WERI-Rb-1 (cell line): ENCODE measurements at places on chromosomes 1 and 21.

GRCh38 chr1:203589171-203589570 is 37.5 kb upstream of the ATP2B4 start:
- peak; percentile 68 for DNase-seq

DNA sequence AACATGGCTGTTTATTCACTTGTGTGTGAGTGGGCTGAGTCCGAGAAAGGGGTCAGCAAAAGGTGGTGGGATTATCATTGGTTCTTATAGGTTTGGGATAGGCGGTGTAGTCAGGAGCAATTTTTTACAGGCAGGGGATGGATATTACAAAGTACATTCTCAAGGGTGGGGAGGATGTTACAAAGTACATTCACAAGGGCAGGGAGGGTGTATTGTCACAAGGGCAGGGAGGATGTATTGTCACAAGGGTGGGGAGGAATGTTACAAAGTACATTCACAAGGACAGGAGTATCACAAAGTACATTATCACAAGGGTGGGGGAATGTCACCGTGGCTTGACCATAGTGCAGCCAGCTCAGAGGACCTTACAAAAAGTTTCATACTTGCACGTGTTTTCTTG is 31.1 kb upstream of the ITLN2 start:
- no peak for DNase-seq

DNA sequence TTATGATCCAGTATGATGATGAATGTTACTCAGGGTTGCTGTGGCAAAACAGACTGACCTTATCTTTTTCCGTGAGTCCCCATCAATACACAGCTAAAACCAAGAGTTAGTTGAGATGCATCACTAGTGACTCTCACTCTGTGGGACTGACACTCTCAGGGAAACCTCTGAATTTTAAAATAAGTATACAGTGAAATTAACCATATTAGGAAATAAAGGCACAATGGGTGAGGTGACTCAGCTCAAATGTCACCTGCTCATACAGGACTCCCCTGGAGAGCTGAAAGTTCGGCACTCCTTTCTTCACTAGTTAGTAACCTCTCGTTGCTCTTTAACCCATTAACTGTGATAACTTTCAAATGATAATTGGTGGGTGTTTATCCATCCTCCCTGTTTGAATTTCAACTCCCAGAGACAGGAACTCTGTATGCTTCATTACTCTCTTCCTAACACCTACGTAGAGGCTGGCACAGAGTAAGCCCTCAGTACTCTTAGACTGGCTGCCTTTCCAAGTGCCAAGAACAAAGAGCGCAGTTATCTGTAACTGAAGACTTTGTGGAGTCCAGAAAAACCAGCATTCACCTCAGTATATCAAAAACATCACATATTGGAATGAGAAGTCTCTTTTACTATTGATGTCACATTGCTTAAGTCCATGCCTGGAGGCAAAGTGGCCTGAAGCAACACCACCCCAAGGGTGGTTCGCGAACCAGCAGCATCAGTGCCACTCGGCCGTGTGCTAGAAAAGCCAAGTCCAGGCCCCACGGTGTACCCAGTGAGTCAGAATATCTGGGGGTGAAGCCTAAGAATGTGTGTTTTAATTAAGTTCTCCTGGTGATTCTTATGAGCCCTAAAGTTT is 91.1 kb downstream of the NIBAN1 start:
- DNase-seq = no peak

DNA sequence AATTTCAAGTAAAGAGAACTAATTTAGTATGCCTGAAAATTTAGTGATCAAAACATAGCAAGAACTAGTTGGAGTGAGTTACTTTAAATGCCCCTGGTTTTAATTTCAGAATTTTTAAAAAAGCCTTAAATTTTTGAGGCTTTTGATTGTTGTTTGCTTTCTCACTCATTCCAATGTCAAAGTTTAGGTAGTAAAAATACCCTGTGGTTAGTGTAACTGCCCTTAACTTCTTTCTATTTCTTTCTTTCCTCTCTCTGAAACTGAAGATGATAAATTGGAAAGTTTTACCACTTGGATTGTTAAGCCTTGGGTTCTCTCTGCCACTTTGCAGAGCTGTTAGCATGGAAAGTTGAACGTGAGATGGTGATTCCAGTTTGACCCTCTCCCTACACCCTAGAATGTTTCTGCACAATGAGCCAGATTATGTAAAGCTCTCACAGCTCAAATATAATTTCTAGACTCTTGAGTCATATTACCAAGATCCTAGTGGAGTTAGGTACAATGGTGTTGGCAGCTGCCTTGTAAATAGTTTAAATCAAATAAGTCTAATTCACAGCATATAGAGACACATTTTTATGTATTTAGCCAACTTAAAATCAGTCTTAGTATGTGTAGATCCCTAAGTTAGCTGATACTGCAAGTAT is 192.4 kb upstream of the SGIP1 start:
- DNase-seq = no peak

GRCh38 chr21:42081931-42082381 is 10.8 kb downstream of the UMODL1 start:
- no peak for DNase-seq

DNA sequence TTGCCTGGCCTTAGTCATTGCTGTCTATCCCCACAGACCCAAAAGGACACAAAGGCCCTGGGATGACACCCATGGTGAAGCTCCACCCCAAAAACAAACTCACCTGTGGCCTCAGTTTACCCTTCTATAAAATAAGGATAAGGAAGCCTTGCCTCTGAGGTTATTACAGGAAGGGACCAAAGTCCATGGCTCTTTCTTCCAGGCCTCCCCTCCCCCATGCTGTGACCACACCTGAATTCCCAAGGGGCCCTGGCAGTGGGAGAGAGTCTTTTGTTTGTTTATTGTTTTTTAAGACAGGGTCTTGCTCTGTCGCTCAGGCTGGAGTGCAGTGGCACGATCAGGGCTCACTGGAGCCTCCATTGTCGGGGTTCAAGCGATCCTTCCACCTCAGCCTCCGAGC is 10.5 kb upstream of the TNFRSF25 start:
- no peak for DNase-seq

DNA sequence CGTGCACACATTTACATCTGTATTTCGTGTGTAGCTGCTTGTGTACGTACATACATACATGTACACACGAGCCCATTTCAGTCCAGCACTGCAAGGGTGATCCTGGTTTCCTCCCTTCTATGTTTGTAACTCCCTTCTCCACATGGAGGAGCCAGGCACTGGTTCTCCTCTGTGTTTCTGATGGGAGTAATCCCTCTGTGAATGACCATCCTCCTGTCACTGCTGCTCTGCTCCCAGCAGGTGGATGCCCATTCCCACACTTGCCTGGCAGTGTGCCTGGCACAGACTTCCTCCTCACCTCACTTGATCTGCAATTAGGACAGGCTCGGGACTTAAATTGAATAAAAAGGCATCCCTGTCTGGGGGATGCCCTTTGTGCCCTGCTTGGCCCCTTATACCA is 37.1 kb downstream of the TRAPPC10 start:
- no peak for DNase-seq

- no peak for DNase-seq
These were observed 30.9 kb downstream of the PDE9A start for GRCh38 chr21:42684109-42684916.

DNA sequence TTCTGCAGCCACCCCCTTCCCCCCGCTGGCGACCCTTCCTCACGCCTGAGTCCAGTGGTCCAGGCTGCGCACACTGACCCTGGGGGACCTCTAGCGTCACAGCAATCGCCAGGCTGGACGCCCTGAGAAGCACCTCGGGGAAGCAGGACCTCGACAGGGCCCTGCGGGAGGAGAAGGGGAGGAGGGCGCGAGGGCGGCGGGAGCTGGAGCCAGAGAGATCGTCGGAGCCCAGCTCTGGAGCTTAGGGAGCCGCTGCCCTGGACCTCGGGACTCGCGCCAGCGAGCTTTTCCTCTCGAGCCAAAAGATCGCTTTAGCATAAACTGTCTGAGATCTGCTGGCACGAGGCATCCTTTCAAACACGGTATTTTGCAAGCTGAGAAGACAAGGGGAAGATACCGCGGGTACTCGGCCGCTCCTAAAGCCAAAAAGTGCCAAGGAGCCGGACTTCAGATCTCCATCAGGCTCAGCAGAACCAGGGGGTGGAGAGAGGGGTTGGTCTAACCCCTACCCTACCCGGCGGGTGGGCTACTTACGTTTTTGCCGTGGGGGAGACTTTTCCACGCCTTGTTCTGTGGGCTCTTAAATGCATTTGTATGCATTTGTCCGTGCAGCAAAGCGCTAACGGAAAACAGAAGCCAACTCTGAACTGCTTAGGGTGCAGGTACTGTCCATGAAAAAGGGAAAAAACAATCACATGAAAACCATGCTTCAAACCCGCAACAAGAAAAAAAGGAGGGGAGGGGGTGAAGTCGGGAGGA is 586 bp downstream of the COL24A1 start:
- peak; percentile 8 for DNase-seq

DNA sequence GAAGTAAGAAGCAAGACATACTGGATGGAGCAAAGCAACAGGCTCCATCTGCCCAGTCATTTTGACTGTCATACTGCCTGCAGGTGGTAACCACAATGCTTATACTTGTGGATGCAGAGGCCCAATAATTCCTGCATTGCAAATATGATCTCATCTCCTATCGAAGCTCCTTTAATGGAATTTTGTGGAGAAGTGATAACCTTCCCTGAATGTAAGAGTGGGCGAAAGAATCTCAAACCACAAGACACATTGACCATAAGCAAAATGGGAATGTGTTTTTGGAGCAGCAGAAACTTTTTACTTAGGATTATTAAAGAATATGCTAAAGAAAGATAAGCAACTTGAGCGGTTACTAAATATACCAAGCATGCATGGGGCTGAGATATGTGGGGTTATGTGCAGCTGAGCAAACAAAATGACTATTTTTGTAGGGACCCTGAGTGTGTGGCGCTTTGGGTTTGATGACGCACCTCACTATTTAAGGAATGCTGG is 77.4 kb upstream of the BACH1 start:
- DNase-seq = no peak

DNA sequence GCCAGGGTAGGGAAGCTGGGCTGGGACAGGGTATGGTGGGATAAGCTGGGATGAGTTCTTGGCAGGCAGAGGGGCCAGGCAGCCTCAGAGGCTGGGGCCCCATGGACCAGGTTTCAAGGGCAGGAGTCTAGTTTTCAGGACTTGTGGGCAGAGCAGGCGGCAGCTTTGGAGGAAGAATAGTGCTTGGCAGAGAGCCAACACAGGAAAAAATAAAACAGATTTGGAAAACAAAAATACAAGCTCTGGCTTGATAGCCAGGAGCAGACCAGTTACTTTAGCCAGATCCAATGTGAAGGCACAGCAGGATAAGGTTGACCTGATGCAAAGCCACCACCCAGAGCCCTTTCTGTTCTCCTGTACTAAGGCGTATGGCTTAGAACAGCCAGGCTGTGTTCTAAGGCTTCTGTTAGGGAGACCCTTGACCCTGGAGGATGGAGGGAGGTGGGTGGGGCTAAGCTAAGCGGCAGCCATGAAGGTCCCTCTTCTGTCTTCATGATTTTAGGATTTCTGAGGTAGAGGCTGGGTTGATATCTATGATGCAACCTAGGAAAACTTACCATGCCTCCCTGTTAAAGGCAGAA is 5.5 kb downstream of the TRAF5 start:
- no peak for DNase-seq
